ENCODE measurements at places on chromosomes 5 and 9.

GRCh38 chr5:155381654-155382053 is 368.1 kb downstream of the KIF4B start:
- DNase-seq = no peak

GRCh38 chr9:26243029-26243697 is 564.9 kb upstream of the TUSC1 start:
- DNase-seq = no peak

GRCh38 chr5:173663352-173664153 is 47.1 kb upstream of the BOD1 start:
- DNase-seq = no peak

GRCh38 chr9:29793970-29794369 is 2220.7 kb upstream of the C9orf72 start:
- no peak for DNase-seq

DNA sequence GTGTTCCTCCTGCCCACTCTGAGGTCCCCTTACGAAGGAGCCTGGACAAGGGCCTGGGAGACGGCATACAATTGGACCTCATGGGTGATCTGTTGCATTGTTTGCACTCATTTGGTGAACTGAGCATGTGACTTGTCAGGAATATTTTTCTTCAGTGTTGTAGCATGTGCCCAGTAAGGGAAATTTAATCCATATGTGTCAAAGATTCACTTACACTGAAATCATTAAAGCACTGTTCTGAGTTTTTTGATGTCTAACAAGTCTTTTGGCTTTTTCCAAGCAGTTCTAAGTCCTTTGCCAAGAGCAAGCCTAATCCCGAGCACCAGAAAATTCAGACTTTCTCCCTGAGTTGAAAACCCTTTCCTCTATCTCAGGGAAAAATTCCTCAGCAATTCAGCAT is 61.6 kb upstream of the RPS23 start:
- no peak for DNase-seq

- no peak for DNase-seq
These were observed 143.9 kb downstream of the SEMA5A start for GRCh38 chr5:9401786-9402472.

DNA sequence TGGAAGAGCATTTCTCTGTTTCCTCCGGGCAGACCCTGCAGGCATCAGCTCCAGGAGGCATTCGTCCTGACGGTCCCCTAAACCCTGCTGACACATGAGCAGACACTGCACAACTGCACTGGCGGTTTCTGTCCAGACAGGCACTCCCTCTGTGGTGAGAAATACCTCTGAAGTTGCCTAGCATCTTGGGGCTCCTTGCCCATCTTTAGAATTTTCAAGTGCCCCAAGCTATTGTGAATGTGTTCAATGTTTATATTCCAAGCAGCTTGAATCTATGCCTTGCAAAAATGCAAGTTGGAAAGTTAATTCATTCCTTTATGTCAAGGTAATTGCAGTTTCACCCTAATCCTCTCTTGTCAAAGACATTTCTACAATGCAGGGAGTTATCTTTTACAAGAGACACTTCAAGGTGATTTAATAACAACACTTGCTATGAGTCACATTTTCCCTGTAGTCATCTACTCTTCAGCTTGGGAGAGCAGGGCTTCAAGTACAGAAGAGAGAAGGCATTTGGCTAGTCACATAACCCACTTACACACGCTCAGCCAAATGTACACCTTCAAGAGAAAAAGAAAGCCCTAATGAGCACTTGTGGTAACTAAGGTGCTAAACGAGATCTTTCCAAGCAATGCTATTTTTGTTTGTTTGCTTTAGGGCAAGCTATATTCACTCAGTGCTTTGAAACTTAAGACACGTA is 302.5 kb downstream of the MLLT3 start:
- DNase-seq = no peak

- no peak for DNase-seq
These were observed 293.3 kb downstream of the CSNK1G3 start for GRCh38 chr5:123805300-123805699.

GRCh38 chr9:97987487-97987886 is 4.3 kb downstream of the ANP32B start:
- DNase-seq = no peak
